ENCODE measurements at places on chromosomes 3 and 15.

- DNase-seq = no peak
Measured at GRCh38 chr15:88177451-88177850, 79.1 kb downstream of the NTRK3 start.

- DNase-seq = no peak
Measured at GRCh38 chr3:126100634-126101301, 16.8 kb upstream of the SLC41A3 start.

- no peak for DNase-seq
Measured at GRCh38 chr3:185711255-185711870, 113.5 kb downstream of the IGF2BP2 start.

- no peak for DNase-seq
Measured at GRCh38 chr3:129699612-129700011, 93.1 kb upstream of the PLXND1 start.

- DNase-seq = no peak
Measured at GRCh38 chr3:45781841-45782240, 14.5 kb downstream of the SLC6A20 start.

GRCh38 chr15:79373728-79374127 is 58.4 kb upstream of the MINAR1 start:
- DNase-seq = no peak

- DNase-seq = no peak
Measured at GRCh38 chr3:30982416-30983075, 88.1 kb upstream of the GADL1 start.

DNA sequence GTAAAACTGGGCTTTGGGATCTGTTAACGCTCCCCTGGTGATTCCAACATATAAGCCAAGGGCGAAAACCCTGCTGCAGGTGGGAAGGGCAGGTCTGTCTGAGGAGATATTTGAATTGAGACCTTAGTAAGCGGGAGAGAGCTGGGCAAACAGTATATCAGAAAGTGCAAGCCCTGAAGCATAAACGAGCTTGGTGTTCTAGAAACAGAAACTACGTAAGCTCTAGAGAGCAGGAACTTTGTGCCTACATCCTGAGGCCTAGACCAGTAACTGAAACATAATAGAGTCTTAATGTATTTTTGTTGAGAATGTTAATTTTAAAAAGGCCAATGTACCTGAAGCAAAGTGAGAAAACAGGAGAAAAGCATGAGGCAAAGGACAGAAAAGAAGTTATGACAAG is 62.9 kb upstream of the FSIP1 start:
- DNase-seq = no peak

DNA sequence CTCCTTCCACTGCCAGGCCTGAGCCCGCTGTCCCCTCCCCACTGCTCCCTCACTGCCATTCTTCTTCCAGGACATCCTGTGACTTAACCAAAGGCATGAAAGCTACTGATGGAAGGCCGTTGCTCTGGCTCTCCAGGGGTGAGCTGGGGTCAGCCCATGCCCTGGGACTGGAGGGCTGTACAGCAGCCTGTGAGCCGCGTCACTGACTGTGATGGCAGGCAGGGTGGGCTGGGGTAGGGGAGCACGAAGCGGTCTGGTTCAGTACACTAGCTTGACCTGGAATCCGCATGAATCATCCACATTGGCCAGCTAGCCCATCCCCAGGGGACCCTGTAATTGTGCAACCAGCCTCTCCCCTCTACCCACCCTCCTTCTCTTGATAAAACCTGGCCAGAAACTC is 30.8 kb downstream of the CORO2B start:
- no peak for DNase-seq

DNA sequence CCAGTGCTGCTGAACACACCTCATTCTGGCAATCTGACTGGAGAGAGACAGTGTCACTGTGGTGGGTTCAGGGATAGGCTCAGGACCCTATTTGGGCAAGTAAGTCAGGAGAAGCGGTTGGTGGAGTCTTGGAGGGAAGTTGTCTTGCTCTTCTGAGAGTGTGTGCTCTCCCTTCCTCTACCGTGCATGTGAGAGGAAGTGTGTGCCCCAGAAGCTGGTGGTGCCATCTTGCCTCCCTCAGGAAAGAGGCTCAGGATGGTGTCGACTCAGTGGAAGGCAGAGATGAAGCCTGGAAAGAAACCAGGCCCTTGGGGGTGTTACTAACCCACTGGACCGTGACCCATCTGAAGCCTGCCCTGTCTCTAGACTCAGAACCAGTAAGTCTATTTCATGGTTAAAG is 6.8 kb upstream of the RARRES1 start:
- DNase-seq = no peak

- DNase-seq = no peak
Measured at GRCh38 chr15:56587686-56588085, 122.7 kb upstream of the MNS1 start.

GRCh38 chr3:53670721-53671120 is 175.5 kb downstream of the CHDH start:
- no peak for DNase-seq

GRCh38 chr15:41915255-41915994 is 21.6 kb upstream of the SPTBN5 start:
- DNase-seq = peak; percentile 91

GRCh38 chr3:178384321-178385230 is 151.7 kb upstream of the KCNMB2 start:
- DNase-seq = no peak

GRCh38 chr15:43517354-43518196 is at the start of gene MAP1A:
MAP1A (plus strand) TSS chr15:43517608; CDS start chr15:43521474, 3,866 bp downstream.
- peak; percentile 25 for DNase-seq

DNA sequence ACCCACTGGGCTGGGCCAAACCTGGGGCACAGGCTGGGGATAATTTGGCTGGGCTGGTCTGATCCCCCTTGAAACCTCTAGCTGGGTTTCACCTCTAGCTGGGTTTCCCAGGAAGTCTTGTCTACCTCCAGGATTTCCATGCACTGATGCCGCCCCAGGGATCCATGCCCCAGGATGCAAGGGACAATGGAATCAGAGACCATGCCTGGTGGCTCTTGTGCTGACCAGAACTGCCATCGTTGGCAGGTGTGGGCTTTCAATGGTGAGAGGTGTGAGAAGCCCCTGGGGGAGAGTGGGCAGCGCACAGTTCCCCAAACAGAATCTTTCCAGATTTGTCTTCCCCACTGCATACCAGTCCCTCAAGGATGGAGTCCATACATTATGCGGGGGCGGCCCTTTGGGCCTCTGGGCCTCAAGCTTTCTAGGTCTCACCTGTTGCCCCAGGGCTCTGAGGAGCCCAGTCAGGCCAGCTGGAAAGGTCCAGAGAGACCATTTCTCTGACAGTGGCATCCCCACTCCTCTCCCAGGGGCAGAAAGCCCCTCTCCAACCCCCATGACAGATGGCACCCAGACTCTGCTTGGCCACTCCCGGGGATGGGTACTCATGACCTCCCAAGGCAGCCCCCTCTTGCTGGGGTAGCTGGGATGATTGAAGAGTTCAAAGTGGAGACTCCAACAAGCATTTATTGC is 35.4 kb downstream of the EPHB3 start:
- DNase-seq = no peak

DNA sequence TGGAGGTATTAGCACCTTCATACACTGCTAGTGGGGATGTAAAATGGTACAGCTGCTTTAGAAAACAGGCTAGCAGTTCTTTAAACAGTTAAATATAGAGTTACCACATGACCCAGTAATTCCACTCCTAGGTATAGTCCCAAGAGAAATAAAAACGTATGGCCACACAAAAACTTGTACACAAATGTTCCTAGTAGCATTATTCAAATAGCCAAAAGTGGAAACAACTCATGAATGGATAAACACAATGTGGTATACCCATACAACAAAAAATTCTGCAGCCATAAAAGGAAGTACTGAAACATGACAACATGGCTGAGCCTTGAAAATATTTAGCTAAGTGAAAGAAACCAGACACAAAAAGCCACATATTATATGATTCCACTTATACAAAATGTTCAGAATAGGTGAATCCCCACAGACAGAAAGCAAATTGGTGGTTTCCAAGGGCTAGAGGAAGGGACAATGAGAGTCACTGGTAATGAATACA is 40.8 kb upstream of the KLF13 start:
- no peak for DNase-seq

GRCh38 chr3:124797426-124797945 is 67.2 kb downstream of the UMPS start:
- no peak for DNase-seq

DNA sequence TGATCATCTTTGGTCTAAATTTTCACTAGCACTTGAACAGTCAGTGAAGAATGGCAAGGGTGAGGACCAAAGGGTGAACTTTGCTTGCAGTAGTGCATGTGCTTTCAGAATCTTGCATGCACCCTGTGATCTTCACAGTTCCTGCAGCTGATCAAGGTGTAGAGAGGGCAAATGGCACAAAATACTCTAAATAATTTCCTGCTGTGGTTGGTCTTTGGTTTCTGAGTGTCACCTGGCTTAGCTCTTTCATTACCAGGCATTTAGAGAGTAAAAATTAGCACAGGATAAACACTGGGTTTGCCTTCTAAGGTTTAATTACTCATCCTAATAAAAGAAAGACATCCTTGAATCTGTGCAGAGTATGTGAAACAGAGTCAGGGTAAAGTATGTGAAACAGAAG is 11.4 kb downstream of the TIPARP start:
- DNase-seq = no peak

- peak; percentile 24 for DNase-seq
Measured at GRCh38 chr3:170387950-170388349, 30.4 kb downstream of the SKIL start.
